NCI-H187 (cell line): ENCODE measurements at places on chromosomes 7 and 10.
A peak's percentile ranks its signal among the peaks of the same experiment; 100 is the strongest.

GRCh38 chr7:16801111-16801542, 3.7 kb downstream of the AGR2 start:
- peak; percentile 13 for DNase-seq

GRCh38 chr7:39269034-39269433, 291.3 kb downstream of the POU6F2 start:
- no peak for DNase-seq

- DNase-seq, result no peak
Measured at GRCh38 chr10:79400146-79401004, 45.0 kb downstream of the ZCCHC24 start.

- no peak for DNase-seq
Measured at GRCh38 chr7:74575083-74575784, 82.3 kb upstream of the GTF2I start.

- no peak for DNase-seq
Measured at GRCh38 chr7:30764030-30764975, 6.9 kb upstream of the MINDY4 start.

- DNase-seq, result no peak
Measured at GRCh38 chr7:130904792-130905191, 170.8 kb upstream of the KLF14 start.

- DNase-seq, result no peak
Measured at GRCh38 chr7:75559355-75559975, 67.3 kb downstream of the SPDYE5 start.

GRCh38 chr7:78125884-78126283, 327.3 kb downstream of the PHTF2 start:
- DNase-seq, result no peak

DNA sequence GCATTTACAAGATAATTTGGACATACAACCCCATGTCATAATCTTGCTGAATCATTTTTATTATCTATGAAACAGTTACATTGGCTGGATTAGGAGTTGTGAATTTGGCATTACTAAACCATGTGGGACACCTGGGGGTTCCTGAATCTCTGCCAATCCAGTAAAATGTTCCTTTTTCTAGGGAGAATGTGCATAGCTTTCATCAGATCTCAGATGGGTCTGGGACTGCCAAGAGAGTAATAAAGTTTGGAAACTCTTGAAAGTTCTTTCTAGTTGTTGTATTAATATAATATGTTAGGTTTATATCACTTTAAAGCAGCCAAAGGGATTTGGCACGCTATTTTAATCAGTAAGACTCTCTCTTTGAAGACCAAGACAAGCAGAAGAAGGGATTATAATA, 62.7 kb downstream of the SEMA3E start:
- no peak for DNase-seq

- DNase-seq, result no peak
Measured at GRCh38 chr7:140036224-140036962, 26.4 kb downstream of the PARP12 start.

DNA sequence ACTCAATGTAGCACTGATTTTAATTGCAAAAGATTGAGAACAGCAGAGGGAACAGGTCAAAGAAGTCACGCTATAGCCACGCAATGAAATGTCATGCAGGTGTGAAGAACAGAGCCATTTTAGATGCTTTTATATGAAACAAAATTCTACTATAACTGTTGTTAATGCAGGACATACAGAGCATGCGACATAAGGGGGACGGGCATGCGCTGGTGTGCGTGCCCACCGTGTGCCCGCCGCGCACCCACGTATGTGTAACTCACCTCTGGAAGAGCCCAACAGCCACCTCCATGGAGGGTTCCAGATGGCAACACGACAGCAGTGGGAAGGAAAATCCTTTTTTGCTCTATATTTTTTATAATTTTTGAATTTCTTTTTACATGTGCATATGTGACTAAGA, 410.0 kb upstream of the RNF32 start:
- DNase-seq, result no peak

- no peak for DNase-seq
Measured at GRCh38 chr7:156158693-156159092, 346.4 kb upstream of the SHH start.

GRCh38 chr7:69823151-69823744, 225.0 kb downstream of the AUTS2 start:
- DNase-seq, result peak; percentile 81

GRCh38 chr7:107370816-107371215, 99.0 kb upstream of the GPR22 start:
- DNase-seq, result no peak

GRCh38 chr7:87144173-87144657, 8.0 kb upstream of the DMTF1 start:
- DNase-seq, result no peak

GRCh38 chr7:99196536-99197258, 11.2 kb downstream of the KPNA7 start:
- DNase-seq, result no peak

GRCh38 chr7:29080803-29081202, 65.5 kb downstream of the CPVL start:
- no peak for DNase-seq

DNA sequence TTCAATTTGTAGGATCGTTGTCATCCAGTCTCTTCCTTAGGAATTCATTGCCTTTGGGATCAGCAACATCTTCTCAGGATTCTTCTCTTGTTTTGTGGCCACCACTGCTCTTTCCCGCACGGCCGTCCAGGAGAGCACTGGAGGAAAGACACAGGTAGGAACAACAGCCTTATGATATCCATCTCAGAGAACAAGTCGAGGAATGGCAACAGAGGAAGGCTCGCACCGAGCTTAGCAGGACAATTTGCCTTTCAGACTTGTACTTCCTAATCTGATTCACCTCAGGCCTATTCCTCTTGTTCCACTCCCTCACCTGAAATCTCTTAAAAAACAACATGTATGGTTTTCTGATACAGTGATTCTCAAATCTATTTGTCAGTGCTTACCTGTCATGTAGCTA, 29.5 kb downstream of the SLC26A4 start:
- no peak for DNase-seq

GRCh38 chr10:75000748-75001321, 110.6 kb upstream of the SAMD8 start:
- DNase-seq, result no peak

DNA sequence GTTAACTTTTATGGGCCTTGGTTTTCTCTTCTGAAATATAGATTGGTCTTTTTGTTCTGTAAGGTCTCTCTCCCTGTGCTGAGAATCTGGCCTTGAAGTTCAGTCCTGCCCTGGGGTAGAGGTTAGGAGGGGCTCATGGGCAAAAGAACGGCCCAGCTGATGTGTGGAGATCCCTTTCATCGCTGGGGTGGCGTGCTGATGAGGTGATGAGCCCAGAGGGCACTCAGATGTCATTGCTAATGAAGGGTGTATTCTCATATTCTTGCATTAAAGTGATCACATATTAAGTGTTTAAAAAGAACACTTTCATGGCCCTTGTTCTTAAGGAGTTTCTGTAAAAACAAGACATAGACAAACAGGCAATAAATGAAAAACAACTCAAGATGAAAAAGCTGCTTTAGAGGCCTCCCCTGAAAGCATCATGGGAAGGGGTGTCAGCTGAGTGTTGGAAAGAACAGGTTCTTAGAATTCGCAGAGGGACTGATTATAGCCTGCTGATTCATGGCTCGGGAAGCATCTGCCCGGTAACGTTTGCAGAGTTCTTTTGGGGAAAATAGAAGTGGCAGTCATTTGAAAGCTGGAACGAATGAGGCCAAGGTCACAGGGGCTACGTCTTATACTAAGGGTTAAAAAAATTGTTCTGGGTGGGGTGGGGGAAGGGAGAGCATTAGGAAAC, 72.5 kb upstream of the GPR158 start:
- DNase-seq, result no peak

DNA sequence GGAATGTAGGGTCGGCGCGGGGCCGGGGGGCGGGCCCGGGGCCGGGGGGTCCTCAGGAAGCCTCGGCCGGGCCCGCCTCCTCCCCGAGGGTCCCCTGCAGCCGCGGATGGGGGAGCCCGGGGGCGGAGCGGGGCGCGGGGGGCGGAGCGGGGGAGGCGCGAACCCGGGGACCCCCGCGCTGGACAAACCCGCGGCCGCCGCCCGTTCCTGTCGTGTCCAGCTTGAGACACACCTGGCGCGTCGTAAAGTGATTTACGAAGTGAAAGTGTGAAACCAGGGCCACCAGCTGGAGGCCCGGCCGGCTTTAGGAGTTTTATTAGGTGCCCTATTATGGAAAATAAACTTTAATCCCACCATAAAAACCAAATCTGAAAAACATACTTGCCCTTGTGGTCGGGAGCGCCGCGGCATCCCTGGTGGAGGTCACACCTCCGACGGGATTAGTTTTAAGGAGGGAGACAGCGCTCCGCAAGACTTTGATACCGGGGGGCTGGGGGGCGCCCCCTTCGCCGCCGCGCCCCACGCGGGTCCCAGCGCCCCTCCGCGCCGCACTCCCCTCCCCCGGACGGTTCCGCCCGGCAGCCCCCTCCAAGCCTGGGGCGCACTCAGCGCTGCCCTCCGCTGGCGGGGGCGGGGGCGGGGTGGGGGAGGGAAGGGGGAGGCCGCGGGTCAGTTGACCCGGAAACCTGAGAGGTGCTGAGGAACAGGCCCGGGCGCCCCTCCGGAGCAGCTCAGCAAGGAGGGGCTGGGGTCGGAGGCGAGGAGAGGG, 10.3 kb downstream of the MNX1 start:
- DNase-seq, result no peak

DNA sequence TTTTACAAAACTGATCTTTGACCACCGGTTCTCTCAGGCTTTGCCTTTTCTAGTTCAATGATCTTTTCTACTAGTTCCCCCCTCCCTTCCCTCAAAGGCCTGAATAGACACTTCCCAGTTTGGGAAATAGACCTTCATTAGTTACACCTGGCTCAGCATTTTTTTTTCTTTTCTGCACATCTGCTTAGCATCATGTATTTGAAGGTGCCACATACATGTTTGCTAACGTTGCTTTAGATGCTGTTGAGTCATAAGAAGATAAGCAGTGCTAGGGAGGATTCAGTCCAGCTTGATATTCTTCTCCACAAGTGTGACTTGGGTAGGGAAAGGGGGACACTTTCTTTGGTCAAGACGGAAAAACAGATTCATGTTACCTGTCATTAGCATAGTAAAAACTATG, 78.3 kb downstream of the BICC1 start:
- DNase-seq, result no peak

GRCh38 chr7:152854386-152854785, 94.8 kb downstream of the ACTR3B start:
- no peak for DNase-seq

DNA sequence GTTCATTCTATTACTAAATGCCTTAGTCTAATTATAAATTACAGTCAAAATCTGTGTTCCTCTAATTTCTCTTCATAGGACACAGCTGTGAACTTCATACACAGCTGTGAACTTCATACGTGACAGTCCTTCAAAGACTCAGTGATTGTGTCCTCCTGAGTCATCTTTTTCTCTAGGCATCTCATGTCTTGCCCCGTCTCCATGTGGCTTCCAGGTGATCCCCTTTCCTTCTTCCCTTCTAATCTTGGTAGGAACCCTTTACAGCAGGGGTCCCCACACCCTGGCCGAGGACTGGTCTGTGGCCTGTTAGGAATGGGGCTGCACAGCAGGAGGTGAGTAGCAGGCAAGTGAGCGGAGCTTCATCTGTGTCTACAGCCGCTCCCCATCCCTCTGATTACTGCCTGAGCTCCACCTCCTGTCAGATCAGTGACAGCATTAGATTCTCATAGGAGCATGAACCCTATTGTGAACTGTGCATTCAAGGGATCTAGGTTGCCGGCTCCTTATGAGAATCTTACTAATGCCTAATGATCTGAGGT, 14.0 kb upstream of the EIF5AL1 start:
- DNase-seq, result no peak

DNA sequence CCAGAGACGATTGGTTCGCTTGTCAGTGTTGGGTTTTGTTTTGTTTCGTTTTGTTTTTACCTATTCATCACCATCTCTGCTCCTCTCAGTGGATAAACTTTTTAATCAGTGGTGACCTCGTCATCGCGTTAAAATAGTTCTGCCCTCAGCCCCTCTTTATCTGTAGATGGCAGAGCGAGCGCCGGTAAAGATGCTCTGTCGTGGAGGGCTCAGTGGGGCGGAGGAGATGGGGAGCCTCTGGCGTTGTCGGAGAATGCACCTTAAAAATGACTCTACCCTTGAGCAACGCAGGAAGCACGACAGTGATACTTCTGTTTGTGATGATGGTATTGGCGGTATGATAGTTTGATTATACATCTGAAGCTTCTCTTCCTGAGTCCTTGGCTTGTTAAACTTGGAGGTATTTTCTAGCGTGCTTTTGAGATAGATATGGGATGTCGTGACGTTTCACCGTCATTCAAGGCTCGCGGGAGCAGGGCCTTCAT, 554 bp downstream of the CSGALNACT2 start:
- DNase-seq, result no peak

GRCh38 chr10:124508070-124508667, 46.5 kb downstream of the LHPP start:
- no peak for DNase-seq

DNA sequence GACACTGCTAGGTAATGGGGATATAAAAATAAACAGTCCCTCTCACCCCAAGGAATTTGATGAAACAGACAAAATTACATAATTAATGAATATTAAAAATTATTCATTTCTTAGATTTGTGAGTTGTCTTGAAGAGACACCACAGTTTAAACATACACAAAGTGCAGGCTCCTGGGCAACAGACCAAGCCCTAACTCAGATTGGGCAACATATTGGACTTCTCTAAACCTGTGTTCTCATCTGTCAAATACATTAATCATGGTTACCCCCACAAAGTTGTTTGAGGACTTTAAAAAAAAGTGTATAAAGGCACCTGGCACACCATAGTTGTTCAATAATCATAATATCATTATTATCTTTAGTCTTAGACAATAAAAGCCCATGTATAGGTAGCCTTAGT, 62.5 kb upstream of the CAPZA2 start:
- no peak for DNase-seq

DNA sequence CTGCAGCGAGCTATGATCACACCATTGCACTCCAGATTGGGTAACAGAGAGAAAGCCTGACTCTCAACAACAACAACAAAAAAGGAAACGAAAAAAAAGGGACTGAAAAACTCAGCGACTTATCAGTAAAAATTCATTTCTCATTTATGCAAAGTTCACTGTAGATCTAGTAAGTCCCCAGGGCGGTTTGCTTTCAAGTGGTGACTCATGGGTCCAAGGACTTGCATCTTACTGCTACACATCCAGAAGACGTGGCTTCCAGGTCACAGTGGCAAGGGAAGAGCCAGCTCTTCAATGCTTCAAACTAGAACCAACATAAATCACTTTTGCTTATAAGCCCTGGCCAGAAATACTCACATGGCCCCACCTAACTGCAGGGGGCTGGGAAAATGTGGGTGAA, 178.3 kb upstream of the AUTS2 start:
- no peak for DNase-seq

GRCh38 chr7:118151671-118152070, 32.3 kb upstream of the LSM8 start:
- no peak for DNase-seq
